CD4-positive, alpha-beta T cell treated with Interleukin-17A for 4 hours (primary cell): ENCODE measurements at places on chromosomes 7 and 10.

DNA sequence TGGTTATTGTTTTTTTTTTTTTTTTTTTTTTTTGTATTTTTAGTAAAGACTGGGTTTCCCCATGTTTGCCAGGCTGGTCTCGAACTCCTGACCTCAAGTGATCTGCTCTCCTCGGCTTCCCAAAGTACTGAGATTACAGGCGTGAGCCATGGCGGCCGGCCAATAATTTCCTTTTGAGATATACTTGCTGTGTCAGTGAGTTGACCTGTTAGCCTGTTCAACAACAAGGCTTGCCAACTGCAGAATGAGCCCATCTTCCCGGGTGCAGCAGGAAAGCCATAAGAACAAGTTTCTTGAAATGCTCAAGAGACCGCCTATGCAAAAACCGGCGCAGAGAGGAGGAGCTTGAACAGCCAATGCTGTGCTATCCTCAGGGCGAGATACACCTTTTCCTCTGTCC lies 112.5 kb downstream of the PRPF18 start:
- no peak for DNase-seq

DNA sequence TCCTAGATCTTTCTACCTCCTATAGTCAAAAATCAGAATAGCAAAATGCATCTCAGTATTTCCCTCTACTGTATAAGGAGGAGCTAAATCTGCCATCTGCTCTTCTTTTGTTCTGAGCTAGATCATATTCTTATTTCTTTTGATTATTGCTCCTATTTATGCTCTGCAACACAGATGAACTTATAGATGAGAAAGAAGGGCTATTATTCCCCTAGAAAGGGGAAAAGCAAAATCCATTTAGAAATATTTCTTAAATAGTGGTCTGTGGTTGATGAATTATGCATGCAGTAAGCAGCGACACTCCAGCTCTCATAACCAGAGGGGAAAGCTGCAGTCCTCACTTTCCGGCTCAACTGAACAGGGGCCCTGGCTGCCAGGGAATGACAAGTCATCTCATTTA lies 207.3 kb upstream of the SORCS1 start:
- DNase-seq, result no peak

GRCh38 chr10:52119507-52119906 lies 194.6 kb upstream of the DKK1 start:
- DNase-seq, result no peak

- no peak for DNase-seq
Observed at GRCh38 chr7:98233219-98234070, 18.6 kb downstream of the TECPR1 start.

DNA sequence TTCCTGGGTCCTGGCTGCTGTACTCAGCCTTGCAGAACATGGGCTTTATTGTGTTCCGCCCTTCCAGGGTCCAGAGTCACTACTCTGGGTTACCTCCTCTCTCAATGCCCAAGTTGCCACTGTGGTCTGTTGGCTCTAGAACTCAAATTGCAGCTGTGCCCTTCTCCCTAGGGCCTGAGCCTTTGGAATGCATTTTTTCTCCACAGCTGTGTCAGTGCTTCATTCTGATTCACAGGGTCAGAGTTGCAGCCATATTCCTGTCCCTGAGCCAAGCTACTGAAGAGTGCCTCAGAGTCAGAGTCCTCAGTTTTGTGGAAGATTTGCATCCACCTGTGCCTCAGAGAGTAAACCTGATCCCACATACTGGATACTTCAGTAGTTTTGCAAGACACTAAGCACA lies 167.5 kb downstream of the ITGB1 start:
- DNase-seq, result no peak

- DNase-seq, result no peak
Observed at GRCh38 chr7:55181762-55182161, 162.9 kb downstream of the EGFR start.
